ENCODE measurements at places on chromosomes 11 and 22.

DNA sequence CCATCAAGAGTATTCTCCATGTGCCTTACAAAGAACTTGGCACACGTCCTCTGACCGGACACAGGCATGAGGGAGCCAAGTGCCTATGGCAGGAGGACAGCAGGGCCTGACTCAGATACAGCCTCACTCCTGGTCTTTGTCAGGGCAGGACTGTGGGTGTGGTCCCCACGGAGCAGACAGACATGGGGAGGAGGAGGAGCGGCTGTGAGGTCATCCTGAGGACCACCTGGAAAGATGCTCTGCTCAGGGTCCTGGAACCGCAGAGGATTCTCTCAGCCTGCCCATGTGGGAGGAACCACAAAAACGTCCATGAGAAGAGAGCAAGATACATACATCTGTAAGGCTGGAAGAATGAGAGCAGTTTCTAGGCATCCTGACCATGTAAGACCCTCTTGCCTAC, 576.3 kb downstream of the BRD1 start:
- DNase-seq: no peak

DNA sequence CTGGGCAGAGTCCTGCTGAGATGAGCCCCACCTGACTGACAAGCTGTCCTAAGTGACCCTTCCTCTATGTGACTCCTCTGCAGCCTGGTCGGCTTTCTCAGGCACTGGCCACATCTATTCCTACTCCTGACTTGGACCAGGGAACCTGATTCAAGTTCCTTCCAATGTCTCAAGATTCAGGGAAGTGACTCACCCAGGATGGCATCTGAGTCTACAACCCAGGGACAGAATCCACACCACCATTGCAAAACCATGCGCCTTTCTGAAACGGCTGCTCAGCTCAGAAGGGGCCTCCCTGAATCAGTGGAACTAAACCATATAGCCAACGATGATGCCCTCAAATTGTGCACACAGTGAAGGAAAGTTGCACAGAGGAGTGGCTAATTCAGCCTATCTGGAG, 63.9 kb upstream of the CSNK2A3 start:
- DNase-seq: no peak

- no peak for DNase-seq
Observed at GRCh38 chr22:45090497-45090910, 73.2 kb upstream of the NUP50 start.

- DNase-seq: no peak
Observed at GRCh38 chr11:2377511-2378443, 667 bp downstream of the CD81 start.

DNA sequence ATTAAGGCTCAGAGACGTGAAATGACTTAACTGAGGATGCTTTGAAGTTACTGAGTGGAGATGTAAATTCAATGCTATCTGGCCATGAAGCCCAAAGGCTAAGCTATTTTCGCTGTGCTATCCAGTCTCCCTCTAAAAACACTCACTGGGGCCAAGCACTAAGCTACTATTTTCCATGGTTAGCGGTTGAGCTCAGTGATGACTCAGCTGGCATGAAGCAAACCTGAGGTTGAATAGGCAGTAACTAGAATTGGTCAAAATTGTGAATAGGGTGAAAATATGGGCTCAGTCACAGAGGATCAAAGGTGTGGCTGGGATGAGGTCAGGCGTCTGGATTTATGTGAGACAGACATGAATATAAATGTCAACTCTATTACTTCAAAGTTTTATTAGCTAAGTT, 564.2 kb upstream of the KIRREL3 start:
- no peak for DNase-seq

- no peak for DNase-seq
Observed at GRCh38 chr11:73975479-73975757, 7.2 kb downstream of the UCP2 start.

DNA sequence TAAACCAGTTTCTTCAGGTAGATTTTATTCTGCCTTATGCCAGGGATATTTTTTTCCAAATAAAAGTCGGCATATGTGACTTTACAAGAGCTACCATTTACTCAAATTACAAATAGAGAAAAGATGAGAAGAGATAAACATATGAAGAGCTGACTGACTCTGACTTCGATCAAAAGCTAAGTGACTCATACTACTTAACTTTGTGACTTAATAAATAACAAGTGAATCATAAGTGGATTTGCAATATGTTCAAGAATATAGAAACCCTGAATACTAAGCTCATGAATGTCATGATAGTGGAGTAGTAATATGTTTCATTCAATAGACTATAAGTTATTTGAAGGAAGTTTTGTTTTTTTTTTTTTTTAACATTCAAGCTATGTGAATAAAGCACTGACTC, 130.5 kb upstream of the ANO3 start:
- no peak for DNase-seq

DNA sequence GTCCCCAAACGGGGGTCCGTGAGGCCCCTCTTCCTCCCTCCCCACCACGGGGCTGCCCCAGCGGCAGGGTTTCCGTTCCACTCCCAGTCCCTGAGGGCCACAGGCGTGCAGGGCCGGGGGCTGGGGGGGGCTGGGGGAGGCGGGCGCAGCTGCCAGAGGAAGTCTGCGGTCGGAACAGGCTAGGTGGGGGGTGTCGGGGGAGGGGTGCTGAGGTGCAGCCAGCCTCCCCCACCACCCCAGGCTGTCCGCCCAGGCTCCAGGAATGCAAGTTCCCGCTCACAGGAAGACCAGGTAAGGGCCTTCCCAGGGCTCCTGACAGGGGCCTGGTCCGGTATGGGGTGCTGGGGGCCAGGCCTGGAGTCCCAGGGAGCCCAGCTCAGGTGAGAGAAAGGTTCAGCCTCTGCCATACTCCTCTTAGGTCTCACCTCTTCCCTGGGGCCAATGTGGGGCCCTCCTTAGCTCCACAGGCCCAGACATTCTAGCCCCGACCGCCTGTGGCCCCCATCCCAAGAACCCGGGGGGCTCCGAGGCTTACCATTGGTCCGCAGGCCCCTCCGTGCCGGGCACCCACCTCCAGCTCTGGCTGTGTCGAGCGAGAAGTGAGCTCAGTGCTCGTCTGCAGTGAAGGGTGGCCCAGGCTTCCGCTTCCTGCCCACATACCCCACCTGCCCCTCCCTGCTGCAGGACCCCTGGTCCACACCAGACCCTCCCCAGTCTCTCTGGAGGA, at the start of gene PTPRCAP:
Gene PTPRCAP, minus strand, starts transcription at position 601 of the 727 bp plus-strand sequence. Its CDS starts 63 bp downstream, at position 538.
- DNase-seq: peak; percentile 62

- no peak for DNase-seq
Observed at GRCh38 chr22:28269277-28269676, 350.2 kb upstream of the PITPNB start.

DNA sequence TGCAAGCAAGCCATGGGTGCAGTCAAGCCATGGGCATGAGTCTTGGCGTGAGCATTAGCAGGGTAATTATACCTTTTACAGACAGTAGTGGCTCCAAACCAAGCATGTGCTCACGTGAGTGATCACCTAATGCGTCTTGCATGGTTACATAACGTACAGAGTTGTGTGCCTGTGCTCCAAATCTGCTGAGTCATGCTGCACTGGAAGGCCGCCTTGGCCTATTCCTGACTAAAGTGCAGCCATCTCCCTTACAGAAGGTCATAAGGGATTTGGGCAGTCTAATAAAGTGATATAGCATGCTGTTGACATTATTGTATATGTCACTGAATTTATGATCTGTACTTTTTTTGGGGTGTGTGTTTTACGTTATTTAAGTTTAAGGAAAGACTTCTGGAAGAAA, 102.4 kb downstream of the ARHGAP42 start:
- no peak for DNase-seq

DNA sequence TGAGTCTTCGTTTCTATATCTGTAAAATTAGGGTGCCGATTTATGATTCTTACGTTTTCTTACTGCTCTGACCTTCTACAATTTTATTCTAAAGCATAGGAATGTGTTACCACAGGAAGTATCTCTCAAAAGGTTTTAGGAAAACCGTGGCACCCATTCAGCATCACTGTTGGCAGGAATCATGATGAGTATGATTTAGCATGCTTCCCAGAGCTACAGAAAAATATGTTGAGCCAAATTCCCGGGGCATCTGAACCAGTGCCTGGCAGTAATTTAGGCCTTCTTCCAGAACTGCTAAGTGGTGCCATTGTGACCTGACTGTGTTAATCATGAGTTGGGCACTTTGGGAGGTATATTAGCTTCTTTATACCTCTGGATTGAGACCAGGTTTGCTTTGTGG, 605.0 kb upstream of the RAG2 start:
- no peak for DNase-seq

DNA sequence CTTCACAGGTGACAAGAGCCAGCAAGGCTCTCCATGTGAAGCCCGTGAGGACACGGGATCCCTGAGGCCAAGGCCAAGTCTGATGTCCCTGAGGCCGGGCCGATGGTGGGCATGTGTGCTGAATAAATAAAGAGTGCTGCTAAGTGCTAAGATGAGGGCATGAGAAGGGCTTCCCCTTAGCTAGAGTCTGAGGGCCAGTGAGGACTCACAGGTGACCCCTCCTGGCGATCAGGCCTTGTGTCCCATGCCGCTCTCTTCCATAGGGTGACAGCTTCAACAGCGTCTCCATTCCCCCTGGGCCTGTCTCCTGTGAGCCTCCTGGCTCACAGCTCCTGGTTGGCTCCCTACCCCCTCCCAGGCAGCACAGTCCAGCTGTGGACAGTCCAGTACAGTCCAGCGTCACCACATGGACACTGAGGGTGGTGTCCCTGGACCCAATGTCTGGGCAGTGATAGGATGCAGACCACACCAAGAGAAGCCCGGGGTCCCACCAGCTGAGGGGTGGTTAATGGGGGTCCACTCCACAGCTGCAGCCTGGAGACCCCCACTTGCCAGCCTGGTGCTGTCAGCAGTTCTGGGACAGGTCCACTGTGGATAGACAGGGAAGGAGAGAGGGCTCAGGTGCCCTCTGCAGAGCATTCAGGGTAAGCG, 1033.2 kb downstream of the TBC1D22A start:
- DNase-seq: no peak

DNA sequence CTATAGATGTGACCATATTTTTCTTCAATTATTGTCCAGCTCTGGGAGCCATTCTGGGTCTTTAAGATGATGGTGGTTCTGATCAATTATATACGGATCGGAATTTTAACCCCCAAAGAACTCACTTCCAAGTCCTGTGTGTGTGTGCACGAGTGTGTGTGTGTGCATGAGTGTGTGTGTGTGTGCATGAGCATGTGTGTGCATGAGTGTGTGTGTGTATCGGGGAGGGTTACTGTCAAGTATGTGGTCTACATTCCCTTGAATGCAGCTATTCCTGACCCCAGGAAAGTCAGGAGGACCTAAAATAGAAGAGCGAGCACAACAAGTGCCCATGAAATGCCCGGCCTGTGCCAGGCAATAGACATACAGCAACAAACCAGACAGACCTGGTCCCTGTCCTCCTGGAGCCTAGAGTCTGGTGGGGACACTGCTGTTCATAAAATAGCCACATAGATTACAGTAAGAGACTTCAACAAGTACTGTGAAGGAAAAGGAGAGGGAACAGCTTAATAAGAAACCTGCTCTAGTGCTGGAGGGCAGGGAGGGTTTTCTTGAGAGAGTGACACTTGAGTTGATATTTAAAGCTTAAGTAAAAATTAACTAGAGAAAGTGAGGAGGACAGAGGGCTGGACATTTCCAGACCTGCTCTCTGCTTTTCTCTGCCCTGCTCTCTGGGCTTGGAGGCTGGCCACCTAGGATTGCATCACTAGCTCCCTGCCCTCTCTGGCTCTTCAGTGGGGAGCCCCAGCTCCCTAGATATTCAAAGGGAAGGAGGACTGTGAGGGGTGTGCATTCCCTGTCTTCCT, 66.1 kb upstream of the SPON1 start:
- DNase-seq: no peak

- DNase-seq: no peak
Observed at GRCh38 chr11:36266767-36267166, 22.5 kb downstream of the COMMD9 start.

DNA sequence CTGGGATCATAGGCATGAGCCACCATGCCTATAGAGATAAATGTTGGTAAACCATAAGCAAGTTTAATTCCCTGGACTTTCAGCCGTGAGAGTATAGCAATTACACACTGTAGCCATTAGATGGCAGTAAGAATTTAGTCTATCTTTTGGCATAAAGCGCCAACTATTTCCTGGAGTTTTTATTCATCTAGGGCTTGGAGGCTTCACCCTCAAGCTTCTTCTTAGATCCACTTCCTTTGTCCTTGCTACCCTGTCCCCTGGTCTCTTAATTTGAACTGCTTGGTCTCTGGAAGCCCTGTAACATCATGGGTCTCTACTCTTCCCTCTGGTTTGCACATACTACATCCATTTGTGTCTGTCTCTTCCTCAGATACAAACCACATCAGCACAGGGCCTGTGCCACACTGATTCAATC, 38.2 kb downstream of the OR10A6 start:
- DNase-seq: no peak

- DNase-seq: no peak
Observed at GRCh38 chr22:33811686-33812085, 108.6 kb downstream of the LARGE1 start.

DNA sequence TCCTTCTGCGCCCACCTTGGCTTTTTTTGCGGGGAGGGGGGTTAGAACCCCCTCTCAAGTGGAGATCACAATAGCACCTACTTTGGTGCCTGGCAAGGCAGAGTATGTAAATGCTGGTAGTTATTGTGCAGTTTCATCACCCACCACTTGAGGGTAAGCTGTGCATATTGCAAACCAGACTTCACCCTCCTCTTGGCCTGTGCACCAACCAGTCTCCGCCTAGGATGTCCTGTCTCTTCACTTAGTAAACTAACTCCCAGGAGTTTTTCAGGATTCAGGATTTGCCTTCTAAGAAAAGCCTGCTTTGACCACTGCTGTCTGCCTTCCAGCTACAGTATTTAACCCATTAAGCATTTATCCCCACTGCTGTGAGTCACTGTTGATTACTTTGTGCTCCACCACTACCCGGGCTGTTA, 2.0 kb upstream of the UBXN1 start:
- DNase-seq: no peak

DNA sequence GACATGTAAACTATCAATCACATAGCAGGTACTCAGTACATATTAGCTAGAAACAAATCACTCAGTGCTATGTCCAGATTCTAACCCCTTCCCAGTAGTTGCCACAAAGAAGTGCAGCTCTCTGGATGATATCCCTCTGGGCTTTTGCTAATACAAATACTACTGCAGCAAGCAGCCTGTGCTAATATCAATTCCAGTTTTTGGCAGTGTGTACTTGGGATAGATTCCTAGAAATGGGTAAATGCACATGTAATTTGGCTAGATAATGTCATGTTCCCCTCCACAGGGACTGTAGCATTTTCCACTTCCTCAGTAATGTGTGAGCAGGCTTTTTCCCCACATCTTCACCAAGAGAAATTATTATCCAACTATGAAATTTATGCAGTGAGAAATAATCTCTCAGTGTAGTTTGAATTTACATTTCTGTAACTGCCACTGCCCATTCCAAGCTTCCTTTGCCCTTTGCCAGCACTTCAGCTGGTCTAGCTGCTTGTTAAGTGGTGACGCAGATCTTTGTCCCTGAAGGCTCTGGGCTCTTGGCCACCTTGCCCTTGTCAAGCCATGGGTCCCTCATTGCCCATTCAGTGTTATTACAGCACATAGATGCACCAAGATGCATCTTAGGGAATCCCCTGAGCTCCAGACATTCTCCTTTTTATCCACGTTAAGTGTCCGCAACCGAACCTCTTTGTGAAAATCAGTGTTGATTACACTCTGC, 107.1 kb upstream of the CLPB start:
- no peak for DNase-seq

Data from stimulated activated CD8-positive, alpha-beta memory T cell treated with anti-CD3 and anti-CD28 coated beads, Interleukin-4, amount 100 ng/mL, for 1 hour (primary cell).